ENCODE measurements at places on chromosomes 5 and 9. TPM values are rescaled to one million over a fixed set of nuclear protein-coding genes. Genes with fewer than 3 reads are reported as not detected.

Gene EGFL7
- 47.5 TPM for polyA plus RNA-seq

Gene PCDHA9
- 0.24 TPM for polyA plus RNA-seq

DNA sequence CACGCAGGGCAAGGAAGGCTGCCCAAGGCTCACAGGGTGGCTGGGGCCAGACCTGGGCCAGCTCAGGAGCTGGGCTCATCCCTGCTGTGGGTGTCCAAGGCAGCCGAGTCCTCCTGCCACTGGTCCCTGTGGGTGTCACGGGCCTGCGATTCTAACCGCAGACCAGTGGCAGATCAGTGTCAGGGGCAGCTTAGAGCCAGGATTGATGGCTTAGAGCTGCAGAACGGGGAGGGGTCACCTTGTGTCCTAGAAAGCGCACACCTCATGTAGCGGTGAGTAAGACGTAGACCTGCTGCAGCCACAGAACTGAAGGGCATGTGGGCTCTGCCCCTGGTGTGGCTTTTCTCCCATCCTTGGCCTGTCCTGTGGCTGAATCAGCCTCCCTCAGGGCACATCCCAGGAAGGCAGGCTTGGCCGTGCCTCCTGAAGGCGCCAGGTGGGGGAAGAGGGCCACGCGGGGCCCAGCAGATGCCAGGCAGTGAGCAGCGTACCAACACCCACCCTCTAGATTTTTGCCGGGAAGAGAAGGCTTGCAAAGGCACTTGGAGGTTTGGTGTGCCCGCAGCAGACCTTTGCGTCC is 78.3 kb upstream of the FCN2 start:
- no peak overlapping the region for H3K4me3 ChIP-seq
- no peaks in the 10 kb centered on the region for H3K4me1 ChIP-seq
- no peak for DNase-seq
- no peaks in the 10 kb centered on the region for H3K27me3 ChIP-seq
- H3K27ac ChIP-seq: no peak overlapping the region
- H3K36me3 ChIP-seq: peaks cover 11% of the 10 kb centered on the region

Gene CER1
- 0.06 TPM for polyA plus RNA-seq

GRCh38 chr5:32331217-32331934 is 18.6 kb upstream of the MTMR12 start:
- no peaks in the 10 kb centered on the region for H3K36me3 ChIP-seq
- H3K27me3 ChIP-seq: no peaks in the 10 kb centered on the region
- H3K4me1 ChIP-seq: peaks cover 22% of the 10 kb centered on the region
- peak overlapping the region; percentile 76 for H3K27ac ChIP-seq
- no peak overlapping the region for H3K4me3 ChIP-seq

GRCh38 chr9:93586290-93587057 is 10.1 kb downstream of the PHF2 start:
- H3K27me3 ChIP-seq: no peaks in the 10 kb centered on the region
- H3K36me3 ChIP-seq: no peaks in the 10 kb centered on the region
- H3K4me1 ChIP-seq: peaks cover 24% of the 10 kb centered on the region
- no peak overlapping the region for H3K4me3 ChIP-seq
- no peak overlapping the region for H3K27ac ChIP-seq
- no peak for DNase-seq

Gene ALDH7A1
- 66.4 TPM for polyA plus RNA-seq

Gene C9orf50
- 0.33 TPM for polyA plus RNA-seq

GRCh38 chr5:152688561-152689249 is 283.6 kb upstream of the NMUR2 start:
- H3K4me3 ChIP-seq: no peak overlapping the region
- H3K4me1 ChIP-seq: no peaks in the 10 kb centered on the region
- H3K36me3 ChIP-seq: no peaks in the 10 kb centered on the region
- no peaks in the 10 kb centered on the region for H3K27me3 ChIP-seq

Gene NIM1K
- polyA plus RNA-seq: 0.21 TPM

Measured in large intestine (tissue), 12 donors.